ENCODE measurements at places on chromosomes 7 and 10.

DNA sequence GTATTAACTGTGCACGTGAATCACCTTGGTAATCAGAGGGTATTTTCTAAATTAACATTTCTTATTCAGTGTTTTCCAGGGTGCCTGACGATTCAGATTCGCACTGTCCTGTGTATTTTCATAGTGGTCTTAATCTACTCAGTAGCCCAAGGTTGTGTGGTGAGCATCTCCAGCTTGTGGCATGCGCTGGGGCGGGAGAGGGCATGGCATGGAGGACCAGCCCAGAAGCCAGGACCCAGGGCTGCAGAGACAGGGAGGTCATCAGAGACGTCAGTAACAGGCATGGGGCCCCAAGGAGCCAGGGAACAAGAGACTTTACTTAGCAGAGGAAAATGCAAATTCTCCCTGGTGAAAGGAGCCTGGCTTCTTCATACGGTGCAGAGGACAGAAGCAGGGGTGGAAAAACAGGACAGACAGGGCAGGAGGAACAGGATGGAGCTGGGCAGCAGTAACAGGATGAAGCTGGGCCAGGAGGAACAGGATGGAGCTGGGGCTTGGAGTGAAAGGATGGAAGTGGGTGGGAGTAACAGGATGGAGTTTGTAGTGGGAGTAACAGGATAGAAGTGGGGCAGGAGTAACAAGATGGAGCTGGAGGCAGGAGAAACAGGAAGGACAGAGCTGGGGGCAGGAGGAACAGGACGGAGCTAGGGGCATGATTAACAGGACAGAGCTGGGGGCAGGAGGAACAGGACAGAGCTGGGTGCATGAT, 110.9 kb downstream of the ADCY1 start:
- DNase-seq = no peak

DNA sequence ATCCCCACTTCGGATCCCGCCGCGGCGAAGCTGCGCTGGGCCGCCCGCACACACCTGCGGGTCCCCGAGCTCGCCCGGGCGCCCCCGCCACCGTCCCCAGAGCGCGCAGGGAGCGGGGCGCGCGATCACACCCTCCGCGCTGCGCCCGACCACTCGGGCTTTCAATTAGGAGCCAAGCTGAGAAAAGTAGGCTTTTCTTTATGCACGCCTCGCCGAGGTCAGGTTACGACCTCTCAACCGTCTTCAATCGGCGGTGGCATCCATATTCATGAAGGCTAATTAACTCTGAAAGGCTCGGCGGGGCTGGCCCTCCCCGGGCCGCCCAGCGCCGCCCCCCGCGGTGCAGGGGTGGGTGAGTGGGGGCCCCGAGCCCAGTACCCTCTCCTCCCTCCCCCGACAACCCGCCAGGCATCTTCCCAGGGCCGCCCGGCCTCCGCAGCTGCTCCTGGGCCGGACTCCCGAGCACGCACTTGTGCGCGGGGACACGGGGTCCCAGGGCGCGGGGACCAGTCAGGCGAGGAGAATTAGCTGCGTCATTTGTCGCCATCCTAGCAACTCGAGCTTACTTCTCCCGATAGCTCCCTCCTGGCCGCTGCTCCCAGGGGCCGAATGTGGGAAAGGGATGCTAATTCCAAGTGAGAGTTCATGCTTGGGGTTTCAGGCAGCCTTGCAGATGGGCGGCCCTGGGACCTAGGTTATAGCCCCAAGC, 155.5 kb upstream of the LYZL2 start:
- peak; percentile 59 for DNase-seq

DNA sequence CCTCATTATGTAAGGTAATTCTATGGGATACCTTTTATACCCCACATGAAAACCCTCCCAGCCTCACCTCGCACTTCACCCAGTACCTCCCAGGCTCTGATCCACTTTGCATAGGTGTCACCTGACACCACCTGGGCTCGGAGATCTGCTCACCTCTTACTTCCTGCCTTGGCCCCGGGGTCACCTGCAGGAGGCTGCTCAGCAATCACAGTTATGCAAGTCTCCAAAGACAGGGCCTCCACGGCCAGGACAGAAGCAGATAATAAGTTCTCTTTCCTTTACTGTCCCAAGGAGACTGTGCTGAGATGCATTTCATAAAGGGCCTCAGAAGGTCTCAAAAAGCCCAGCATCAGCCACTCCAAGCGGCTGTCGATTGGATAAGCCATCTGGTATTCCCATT, 112.4 kb upstream of the PPP2R2D start:
- DNase-seq = no peak

- no peak for DNase-seq
Observed at GRCh38 chr10:73340121-73340520, 18.5 kb downstream of the CFAP70 start.

- no peak for DNase-seq
Observed at GRCh38 chr10:19325581-19325980, 277.0 kb downstream of the MALRD1 start.

DNA sequence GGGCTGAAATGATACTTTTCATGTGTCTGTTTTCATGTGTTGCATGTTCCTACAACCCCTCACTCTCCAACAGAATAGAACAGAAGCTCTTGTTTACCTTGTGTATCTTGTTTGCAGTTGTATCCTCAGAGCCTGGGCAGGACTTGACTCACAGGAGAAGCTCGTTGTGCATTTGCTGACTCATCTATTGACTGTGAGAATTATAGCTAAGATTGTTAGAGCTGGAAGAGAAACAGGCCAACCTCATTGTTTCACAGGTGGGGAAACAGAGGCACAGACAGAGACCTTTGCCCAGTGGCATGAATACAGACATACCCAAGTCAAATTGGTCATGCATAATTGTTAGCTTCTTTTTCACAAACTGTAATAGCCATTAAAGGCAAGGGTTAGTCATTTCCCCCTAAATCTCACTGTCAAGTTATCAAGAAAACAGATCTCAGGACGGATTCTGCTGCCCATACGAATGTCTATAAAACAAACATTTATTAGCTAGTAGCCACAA, 4.6 kb upstream of the TSPAN15 start:
- no peak for DNase-seq

- no peak for DNase-seq
Observed at GRCh38 chr10:5609952-5610616, 56.3 kb downstream of the ASB13 start.

DNA sequence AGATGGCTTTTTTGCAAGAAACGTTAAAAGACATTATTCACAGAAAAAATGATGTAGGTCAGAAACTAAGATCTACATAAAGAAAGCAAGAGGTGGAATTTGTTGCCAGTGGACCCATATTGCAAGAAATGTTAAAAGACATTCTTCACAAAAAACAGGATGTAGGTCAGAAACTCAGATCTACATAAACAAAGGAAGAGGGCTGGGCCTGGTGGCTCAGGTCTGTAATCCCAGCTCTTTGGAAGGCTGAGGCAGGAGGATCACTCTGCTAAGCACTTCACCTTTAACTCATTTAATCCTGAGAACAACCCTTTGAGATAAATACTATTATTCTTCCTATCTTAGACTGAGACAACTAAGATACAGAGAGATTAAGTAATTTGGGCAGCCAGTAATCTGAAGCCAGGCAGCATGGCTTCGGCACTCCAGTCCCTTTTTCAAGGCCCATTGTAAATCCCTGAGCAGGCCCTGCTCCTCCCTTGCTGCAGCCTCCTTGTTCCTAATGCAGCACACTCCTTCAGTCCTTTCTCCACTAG, 11.6 kb downstream of the ZFAND4 start:
- no peak for DNase-seq

GRCh38 chr7:146129296-146129695, 12.7 kb downstream of the CNTNAP2 start:
- no peak for DNase-seq

- no peak for DNase-seq
Observed at GRCh38 chr10:24871011-24871935, 81.1 kb downstream of the PRTFDC1 start.

- peak; percentile 83 for DNase-seq
Observed at GRCh38 chr10:6920072-6921019, 340.3 kb upstream of the PRKCQ start.

DNA sequence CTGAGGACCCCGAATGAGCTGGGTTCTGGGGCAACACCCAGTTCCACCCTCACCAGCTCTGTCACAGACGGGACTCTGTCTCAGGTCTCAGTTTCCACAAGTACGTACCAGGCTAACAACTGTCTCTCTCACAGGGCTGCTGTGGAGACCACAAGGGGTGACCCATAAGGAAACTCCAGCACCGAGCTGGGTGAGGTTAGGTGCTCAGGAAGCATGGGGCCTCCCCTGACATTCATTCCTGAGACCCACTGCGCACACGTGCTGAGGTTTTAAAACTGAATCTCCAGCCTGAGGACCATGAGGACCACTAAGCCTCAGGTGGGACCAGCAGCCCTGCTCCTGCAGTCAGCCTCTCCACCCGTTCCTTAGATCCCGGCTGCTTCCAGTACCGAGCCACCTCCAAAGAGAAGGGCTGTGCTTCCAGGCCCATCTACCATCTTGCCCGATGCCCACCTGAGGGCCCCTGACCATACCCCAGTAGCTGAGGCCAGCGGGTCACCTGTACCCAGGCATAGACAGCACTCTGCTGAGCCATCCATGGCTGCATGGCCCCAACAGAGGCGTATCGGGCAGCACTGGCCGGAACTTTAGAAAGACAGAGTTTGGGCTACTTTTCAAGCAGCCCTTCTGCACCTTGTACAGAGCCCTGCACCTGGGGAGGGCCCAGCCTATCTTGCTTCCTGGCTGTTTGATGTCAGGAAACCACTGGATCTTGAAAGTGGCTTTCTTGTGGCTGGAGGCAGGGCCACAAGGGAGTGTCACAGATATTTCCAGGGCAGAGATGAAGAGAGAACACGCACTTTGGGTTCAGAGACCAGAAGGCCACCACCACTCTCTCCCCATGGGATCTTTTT, 18.7 kb downstream of the HSPA12A start:
- peak; percentile 24 for DNase-seq

DNA sequence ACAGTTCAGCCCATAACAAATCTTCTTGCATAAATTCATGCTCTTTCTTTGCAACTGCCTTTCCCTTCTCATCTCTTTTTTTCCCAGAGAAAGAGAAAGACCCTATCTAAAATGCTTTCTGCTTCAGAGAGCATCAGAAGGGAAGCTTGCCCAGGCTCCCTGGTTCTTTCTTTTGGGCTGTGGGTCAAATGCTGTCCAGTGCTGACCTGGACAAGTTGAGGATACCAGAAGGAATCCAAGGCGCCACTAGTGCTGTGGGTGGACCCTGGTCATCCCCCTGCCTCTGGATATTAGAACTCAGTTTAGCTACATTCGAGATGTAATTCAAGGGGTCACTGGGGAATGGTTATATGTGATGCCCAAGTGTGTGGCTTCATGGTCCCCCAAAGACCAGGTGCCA, 411.6 kb downstream of the RPS24 start:
- no peak for DNase-seq

DNA sequence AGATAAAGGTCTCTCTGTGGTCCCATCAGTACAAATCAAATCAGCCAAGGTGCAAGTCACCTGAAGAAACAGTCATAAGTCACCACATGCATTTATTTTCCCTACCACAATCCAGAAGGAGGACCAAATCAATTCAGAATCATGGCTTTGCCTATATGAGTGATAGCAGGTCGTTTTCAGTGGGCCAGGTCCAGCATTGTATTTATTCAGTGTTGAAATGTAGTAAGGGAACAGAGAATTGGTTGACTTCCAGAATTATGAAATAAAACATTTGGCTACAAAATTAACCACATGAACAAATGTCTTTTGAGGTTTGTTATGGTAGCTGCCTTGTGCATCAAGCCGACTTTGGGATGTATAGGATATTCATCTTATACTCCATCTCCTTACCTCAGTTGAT, 88.4 kb downstream of the POLR1F start:
- no peak for DNase-seq

DNA sequence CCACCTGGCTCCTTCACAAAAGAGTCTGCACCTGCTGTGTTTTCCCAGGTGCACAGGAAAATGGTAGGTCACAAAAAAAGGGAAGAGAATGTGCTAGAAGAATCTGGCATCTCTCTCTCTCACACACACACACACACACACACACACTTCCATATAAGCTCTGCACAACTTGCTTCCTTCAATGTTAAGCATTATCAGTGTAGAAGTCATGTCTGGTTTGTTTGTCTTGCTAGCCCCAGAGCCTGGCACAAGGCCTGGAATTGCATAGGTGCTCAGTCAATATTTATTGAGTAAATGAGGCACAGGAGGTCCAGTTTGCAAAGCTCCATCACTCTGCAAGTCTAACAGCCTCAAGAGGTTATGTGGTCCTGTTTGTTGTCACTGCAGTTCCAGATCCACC, 867.3 kb upstream of the AUTS2 start:
- no peak for DNase-seq

- no peak for DNase-seq
Observed at GRCh38 chr7:148337246-148337965, 253.2 kb upstream of the C7orf33 start.

- no peak for DNase-seq
Observed at GRCh38 chr7:17009933-17010332, 128.2 kb upstream of the AGR3 start.
